Type B pancreatic cell (in vitro differentiated cells): ENCODE measurements at places on chromosomes 7 and 10. TPM values are rescaled to one million over a fixed set of nuclear protein-coding genes. Genes with fewer than 3 reads are reported as not detected.
A peak's percentile ranks its signal among the peaks of the same experiment; 100 is the strongest.

- DNase-seq: no peak
- no peak overlapping the region for H3K4me3 ChIP-seq
- H3K4me1 ChIP-seq: no peaks in the 10 kb centered on the region
- H3K27me3 ChIP-seq: peaks cover 43% of the 10 kb centered on the region
Observed at GRCh38 chr10:6774406-6774805, 194.3 kb upstream of the PRKCQ start.

- H3K4me3 ChIP-seq: no peak overlapping the region
- DNase-seq: no peak
- H3K36me3 ChIP-seq: no peaks in the 10 kb centered on the region
- no peaks in the 10 kb centered on the region for H3K27me3 ChIP-seq
- peaks cover 26% of the 10 kb centered on the region for H3K4me1 ChIP-seq
Observed at GRCh38 chr7:42479452-42479815, 242.4 kb upstream of the GLI3 start.

GRCh38 chr10:124632064-124632531 is 112.1 kb downstream of the FAM53B start:
- no peak overlapping the region for H3K27ac ChIP-seq
- H3K4me3 ChIP-seq: no peak overlapping the region
- peaks cover 12% of the 10 kb centered on the region for H3K4me1 ChIP-seq
- no peak for DNase-seq
- no peaks in the 10 kb centered on the region for H3K27me3 ChIP-seq

DNA sequence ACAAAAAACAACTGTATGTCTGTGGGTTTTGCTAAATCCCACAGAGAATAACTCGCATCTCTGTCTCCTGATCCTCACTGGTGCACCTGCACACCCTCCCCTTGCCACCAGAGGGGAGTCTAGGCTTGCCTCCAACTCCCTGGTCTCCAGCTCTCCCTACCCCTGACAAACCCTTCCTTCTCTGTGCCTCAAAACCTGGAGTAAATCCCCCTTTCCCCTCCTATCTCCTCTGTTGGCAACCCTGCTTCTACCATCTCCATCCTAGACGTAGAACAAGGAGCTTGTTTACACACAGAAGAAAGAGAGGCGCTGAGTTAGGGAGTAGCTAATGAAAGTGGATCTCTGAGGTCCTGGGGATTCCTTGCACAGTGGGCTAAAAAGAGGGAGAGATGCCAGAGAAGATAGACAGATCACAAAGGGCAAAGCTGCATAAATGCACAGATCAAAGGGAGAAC is 6.0 kb downstream of the MBLAC1 start:
- H3K4me3 ChIP-seq: peak overlapping the region; percentile 20
- H3K36me3 ChIP-seq: no peaks in the 10 kb centered on the region
- peak overlapping the region; percentile 53 for H3K27ac ChIP-seq

DNA sequence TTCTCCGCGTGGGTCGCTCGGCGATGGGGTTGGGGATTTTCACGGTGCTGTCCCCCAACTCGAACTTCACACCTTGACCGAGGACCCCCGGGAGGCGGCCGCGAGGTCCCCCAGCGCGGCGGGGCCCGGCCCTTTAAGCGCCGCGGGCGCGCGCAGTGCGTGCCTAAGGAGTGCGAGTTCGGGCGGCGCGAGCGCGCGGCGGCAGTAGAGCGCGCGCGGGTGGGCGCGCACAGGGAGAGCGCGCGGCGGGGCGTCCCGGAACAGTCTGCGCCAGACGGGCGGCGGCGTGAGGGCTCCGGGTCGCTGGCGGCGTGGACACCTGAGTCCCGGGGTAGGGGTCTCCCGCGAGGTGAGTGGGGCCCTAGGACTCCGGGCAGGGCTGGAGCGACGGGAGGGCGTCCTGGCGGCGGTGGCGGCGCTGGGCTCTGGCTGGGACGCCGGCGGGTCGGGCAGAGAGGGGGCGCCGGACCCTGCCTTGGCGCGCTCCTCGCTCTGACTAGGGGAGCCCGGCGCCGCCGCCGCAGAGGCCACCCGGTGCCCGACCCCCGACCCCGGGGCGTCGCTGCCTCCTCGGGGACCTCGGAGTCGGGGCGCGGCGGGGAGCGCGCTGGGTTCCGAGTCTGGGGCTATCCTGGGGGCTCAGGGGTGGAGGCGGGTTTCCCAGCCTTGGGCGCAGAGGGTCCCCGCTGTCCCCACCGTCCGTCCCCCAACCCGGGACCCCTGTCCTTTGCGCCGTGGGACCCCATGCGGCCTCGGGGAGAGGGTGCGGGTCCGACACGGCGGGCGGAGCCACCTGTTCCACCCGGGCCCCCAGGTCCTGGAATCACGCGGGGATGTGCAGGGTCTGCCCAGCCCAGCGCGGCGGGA is at the start of gene PROSER2:
Gene PROSER2, plus strand, starts transcription at position 235 of the 867 bp plus-strand sequence. CDS start 28,722 bp downstream, outside the sequence.
- no peak for DNase-seq
- no peaks in the 10 kb centered on the region for H3K36me3 ChIP-seq
- H3K27ac ChIP-seq: peak within 1 kb of the TSS; percentile 40
- peak within 1 kb of the TSS; percentile 91 for H3K4me3 ChIP-seq
- H3K4me1 ChIP-seq: peaks cover 21% of the 10 kb centered on the region

CFAP70 gene
- 4.9 and 9.7 TPM in 2 replicates for total RNA-seq

CDH23 gene
- total RNA-seq: 7.4 and 9.4 TPM in 2 replicates

CPEB3 gene
- 2.3 and 3.7 TPM in 2 replicates for total RNA-seq

LIPN gene
- 0.24 and 1.5 TPM in 2 replicates for total RNA-seq
